Activated T-helper 1 cell treated with Interleukin-2 at 50 U/mL for 16 hours (primary cell): ENCODE measurements at places on chromosomes 1 and 21.

DNA sequence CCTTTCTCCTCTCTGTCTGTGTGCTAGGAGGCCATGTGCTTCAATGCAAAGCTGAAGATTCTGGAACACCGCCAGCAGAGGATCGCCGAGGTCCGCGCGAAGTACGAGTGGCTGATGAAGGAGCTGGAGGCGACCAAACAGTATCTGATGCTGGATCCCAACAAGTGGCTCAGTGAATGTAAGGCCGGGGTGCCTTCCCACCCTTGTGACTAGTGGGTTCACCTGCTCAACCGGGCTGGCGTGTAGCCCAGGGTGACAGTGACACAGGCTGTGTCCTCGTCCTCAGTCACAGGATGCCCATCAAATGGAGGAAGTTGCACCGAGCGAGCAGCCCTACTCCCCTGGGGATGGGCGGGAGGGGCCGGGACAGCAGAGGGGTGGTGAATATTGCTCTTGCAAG lies 544.1 kb downstream of the KIF26B start:
- DNase-seq, result no peak

- no peak for DNase-seq
Observed at GRCh38 chr1:100076319-100076718, 56.4 kb downstream of the SASS6 start.

DNA sequence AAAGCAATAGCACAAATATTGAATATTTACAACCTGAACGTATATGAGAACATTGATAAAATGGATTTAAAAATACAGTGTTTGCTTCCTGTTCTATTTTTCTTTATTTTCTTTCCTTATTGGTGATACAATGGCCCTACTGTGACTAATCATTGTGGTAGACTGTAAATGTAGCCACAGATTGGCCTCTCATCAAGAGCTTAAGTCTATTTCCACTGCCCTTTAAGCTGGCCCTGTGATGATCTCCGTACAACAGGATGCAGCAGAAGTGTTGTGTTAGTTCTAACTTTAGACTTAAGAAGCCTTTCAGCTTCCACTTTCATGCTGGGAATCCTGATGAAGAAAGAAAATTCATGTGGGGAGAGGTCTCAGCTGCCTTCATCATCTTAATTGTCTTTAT lies 285.6 kb upstream of the B3GALT2 start:
- no peak for DNase-seq

DNA sequence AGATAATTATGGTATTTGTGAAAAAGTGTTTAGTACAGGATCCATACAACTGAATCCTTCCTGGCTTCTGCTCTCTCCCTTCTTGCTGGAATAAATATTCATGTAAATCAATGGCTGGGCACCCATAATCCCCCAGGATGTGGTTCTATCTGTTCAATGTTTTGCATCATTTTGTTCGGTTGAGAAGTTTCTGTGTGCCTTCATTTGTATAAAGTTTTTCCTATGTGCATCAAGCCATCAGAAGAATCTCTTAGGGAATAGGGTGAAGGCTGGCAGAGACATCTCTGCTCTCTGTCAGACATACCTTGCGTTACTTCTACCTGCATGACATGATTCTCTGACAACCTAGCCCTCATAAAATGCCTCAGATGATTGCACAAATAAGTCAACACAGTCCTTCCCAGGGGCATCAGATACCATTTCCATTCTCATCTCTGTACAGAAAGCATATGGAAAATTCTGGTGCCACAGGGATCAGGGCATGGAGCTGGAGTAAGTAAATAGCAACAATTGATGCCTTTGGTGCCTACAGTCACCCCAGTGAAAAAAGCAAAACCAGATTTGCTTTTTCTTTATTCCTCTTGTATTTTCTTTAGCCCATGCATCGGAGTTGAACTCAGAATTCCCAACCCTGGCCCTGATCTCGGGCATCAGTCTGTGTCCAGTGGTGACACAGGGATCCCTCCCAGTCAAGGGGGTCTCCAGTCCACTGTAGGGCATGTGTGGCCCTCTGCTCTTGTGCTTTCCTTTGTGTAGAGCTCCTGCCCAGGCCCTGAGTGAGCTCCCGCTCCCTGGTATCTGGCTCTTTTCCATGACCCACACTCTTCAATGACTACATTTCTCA lies 39.7 kb upstream of the ATP1A1 start:
- no peak for DNase-seq

- DNase-seq, result no peak
Observed at GRCh38 chr1:222275001-222275728, 272.7 kb downstream of the HHIPL2 start.

- no peak for DNase-seq
Observed at GRCh38 chr1:93749894-93750301, 68.3 kb upstream of the BCAR3 start.

DNA sequence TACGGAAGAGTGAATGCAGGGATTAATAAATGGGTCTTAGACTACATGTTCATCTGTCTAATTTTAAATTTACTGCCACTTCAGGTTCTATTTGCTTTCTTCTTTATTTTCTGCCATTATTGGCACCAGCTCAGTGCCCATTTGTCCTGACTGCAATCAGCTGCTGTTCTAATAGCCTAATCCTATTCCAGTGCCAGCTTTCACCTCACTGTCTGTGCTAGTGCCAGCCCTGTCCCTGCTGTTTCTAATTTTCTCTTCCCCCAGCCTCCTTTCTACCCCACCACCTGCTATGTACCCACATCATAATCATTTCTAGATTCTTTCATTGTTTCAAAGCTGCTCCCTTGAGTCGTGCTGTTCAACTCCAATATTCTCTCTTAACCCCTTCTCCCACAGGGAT lies 86.4 kb downstream of the KCNK1 start:
- DNase-seq, result no peak

DNA sequence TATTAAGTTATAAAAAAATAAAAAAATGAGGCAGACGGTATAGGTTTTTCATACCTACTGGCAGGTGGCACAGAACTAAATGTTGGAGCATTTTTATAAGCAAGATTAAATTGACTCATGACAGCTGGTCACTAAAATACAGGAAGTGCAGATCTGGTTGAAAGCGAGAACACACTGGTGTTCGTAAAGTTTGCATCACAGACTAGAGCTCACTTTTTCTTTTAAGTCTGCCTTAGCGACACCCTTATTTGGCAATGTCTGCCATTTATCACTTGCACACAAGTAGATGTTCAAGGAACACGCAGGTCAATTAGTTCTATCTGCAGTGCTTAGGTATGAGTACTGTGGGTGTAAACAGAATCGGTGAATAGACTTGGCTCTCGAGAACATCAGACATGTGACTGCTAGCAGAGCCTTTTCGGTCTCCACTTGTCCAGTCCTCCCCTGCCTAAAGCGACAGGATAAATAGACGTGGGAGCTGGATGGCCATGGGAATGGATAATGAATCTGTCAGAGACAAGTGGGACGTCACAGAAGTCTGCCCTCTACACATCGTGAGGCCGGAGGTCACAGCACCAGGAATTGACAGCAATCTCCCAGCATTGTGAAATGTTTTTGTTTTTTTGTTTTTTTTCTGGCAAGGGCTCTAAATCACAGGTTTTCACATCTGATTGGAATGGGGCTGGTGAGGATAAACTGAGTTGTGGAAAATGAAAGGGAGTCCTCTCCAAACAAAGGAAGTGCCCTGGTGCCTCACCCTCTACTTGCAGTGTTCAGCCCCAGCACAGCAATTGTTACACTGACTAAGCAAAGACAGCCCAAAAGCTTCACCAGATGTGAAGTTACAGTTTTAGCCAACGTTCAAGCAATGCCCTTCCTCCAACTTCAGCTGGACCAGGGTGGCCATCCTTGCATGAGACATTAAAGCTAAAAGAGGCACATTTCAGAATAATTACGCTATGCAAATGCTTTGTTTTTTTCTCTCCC lies 248.9 kb downstream of the NTNG1 start:
- no peak for DNase-seq

- no peak for DNase-seq
Observed at GRCh38 chr1:56081173-56081572, 498.2 kb downstream of the PLPP3 start.

DNA sequence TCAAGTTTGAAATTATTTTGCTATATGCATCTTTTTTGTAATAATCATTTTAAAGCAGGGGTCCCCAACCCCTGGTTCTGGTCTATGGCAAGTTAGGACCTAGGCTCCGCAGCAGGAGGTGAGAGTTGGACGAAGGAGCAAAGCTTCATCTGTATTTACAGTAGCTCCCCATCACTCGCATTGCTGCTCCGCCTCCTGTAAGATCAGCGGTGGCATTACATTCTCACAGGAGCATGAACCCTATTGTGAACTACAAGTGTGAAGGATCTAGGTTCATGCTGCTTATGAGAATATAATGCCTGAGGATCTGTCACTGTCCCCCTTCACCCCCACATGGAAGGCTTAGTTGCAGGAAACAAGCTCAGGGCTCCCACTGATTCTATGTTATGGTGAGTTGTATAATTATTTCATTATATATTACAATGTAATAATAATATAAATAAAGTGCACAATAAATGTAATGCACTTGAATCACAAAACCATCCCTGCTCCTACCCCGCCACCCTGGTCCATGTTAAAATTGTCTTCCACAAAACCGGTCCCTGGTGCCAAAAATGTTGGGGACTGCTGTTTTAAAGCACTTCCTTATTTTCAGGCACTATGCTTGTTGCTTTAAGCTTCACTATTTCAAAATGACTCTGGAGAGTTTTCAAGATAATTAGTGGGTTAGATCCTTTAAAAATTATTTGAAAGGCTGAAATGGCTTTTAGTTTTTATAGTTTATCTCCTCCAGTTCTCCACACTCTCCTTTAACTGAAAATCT lies 74.8 kb downstream of the PLA2G4A start:
- DNase-seq, result no peak

- DNase-seq, result no peak
Observed at GRCh38 chr1:109201123-109201703, 12.5 kb upstream of the SARS1 start.

- DNase-seq, result no peak
Observed at GRCh38 chr1:200366577-200367253, 43.1 kb downstream of the ZNF281 start.

GRCh38 chr1:8423692-8424538 lies 106.0 kb downstream of the SLC45A1 start:
- peak; percentile 32 for DNase-seq

DNA sequence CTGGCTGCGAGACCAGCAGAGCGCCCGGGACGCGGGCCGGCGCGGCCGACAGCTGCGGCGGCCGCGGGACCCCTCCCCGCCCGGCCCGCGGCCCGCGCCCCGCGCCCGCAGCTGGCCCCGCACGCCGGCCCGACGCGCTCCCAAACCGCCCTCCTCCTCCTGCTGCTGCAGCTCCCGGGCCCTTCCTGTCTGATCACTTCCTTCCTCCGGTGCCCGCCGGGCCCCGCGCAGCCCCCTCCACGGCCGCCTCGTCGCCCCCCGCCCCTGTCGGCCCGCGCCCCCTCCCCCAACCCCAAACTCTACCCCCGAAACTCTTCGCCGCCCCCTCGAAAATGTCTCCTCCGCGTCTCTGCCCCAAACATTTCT lies 594 bp downstream of the LUZP1 start:
- DNase-seq, result peak; percentile 9

GRCh38 chr1:205770618-205771017 lies 4.7 kb downstream of the RAB29 start:
- DNase-seq, result no peak

- peak; percentile 61 for DNase-seq
Observed at GRCh38 chr1:25549273-25550154, 6.1 kb downstream of the LDLRAP1 start.

DNA sequence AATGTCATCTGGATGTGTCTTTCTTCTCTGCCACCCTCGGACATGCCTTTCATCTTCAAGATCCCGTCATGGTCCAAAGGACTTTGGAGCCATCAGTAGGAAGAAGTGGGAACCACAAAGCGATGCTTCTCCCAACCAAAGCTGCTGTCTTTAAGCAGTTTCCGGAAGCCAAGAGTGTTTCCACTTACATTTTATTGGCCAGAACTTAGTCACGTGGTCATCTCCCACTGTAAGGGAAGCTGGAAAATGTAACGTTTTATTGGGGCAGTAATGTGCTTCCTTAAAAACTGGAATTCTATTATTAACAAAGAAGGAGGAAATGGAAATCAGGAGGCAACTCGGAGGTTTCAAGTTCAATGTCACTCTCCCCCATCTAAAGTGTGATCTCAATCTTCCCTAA lies 170.8 kb downstream of the ATG4C start:
- DNase-seq, result no peak

GRCh38 chr1:170592591-170593111 lies 60.7 kb downstream of the GORAB start:
- DNase-seq, result no peak

DNA sequence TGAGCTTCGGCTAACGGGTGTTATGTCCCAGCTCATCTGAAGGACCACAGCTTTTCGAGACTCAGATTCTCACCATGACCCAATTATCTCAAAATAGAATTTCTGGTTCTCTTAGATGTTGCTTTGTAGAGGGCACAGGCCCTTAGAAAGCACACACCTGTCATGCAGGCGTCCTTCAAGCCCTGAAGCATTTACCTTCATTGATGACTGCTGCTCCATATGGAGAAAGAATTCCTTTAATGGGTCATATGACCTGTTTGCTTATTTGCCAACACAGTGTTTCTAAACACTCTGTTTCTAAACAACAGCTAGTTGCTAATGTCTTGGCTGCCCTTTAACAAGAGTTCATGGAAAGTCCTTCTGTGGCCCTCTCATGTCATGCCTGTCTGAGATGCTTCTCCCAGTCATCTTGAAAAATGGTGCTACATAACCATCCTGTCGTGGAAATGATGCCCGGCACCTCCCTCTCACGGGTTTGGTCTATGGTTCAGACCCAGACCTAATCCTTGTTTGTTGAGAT lies 495.7 kb downstream of the KIF26B start:
- DNase-seq, result no peak

DNA sequence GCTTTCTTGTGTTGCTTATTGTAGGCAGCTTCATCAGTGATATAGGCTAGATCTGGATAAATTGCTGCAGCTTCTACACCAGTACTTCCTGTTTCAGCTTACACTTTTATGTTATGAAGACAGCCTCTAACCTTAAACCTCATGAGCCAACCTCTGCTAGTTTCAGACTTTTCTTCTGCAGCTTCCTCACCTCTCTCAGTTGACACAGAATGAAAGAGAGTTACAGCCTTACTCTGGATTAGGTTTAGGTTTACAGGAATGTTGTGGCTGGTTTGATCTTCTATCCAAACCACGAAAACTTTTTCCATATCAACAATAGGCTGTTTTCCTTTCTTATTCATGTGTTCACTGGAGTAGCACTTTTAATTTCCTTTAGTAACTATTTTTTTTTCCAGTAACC lies 76.9 kb upstream of the RNPC3 start:
- DNase-seq, result no peak

GRCh38 chr1:39431927-39432326 lies 59.5 kb upstream of the BMP8A start:
- no peak for DNase-seq

DNA sequence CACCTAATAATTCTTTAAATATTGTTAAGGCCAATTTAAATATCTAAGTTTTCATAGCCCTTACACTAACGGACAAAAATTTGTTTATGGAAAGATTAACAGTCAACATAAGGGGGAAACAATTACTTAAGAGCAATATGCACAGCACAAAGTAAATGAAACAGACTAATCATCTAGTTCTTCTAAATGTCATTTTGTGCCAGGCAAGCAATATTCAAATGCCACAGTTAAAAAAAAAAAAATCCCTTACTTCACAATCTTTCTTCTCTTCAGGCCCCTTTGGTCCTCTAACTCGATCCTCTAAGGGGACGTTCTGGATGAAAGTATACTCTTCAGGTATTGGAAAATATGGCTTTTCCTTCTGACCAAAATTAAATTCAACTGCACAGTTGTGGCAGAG lies 6.6 kb downstream of the HNRNPU start:
- no peak for DNase-seq

- DNase-seq, result no peak
Observed at GRCh38 chr1:72283022-72283306, 625 bp upstream of the NEGR1 start.

GRCh38 chr1:85576642-85577418 lies 3.7 kb upstream of the CCN1 start:
- no peak for DNase-seq

GRCh38 chr1:11874624-11875023 lies 15.9 kb upstream of the NPPB start:
- no peak for DNase-seq
